ENCODE measurements at places on chromosomes 7 and 10. TPM values are rescaled to one million over a fixed set of nuclear protein-coding genes. Genes with fewer than 3 reads are reported as not detected.

GRCh38 chr10:89073719-89074118 lies 83.1 kb downstream of the FAS start:
- no peak for DNase-seq

- no peak for DNase-seq
Measured at GRCh38 chr7:2666588-2667250, 21.3 kb upstream of the AMZ1 start.

DNA sequence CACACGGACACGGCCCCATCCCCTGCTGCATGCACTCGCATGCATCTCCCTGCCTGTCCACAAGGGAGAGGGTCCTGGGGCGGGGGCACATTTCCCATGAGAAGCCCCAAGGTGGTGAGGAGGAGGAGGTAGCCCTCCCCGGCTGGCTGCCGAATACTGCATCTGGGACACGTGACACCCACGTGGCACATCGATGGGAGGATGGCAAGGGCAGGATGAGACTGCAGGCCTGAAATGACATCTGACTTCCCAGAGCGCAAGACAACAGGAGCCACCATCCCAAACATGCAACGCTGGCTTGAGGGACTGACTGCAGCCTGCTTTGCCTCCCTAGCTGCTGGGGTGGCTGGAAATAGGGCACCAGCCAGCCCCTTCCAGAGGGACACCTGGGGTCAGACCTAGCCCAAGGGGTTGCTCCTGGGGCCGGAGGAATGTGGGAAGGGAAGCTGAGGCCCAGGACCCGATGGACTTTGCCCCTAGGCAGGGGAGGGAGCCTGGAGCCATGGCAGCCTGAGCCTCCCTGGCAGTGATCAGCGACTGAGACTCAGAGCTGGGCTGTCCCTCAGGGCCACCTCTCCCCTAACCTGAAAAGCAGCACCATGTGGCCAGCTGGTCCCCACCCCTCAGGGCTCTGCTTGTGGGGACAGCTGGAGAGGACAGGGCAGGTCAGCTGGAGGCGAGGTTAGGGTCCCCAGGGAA lies 16.1 kb downstream of the BUD23 start:
- no peak for DNase-seq

FBXO24 gene
- polyA plus RNA-seq = 1.4 TPM

- DNase-seq = no peak
Measured at GRCh38 chr7:105689067-105689819, 108.0 kb upstream of the EFCAB10 start.

GRCh38 chr7:124328774-124329173 lies 295.9 kb upstream of the TMEM229A start:
- DNase-seq = no peak

DNA sequence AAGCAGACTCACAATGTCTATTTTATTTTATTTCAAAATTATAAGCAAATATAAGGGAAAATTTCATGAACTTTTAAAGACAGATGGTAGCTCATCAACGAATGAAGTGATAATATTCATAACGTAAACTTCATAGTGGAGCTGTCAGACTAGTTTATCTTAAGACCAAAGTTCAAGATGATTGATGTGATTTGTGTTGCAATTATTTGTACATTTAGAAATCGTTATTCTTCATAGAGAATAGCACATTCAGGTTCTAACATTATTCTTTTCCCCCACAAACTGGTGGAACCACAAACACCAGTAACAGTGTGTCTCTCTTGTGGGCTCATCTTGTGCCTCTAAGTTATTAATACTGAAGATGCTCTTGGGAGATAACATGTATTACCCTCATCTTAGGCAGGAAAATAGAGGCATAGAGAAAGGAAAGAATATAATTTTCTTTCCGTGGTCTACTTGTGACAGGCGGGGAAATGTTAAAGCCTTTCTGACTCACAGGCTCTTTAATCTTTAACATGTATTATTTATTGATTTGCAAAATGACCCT lies 37.0 kb downstream of the CCSER2 start:
- no peak for DNase-seq

GRCh38 chr10:125034675-125035074 lies 92.8 kb downstream of the ZRANB1 start:
- DNase-seq = no peak

DNA sequence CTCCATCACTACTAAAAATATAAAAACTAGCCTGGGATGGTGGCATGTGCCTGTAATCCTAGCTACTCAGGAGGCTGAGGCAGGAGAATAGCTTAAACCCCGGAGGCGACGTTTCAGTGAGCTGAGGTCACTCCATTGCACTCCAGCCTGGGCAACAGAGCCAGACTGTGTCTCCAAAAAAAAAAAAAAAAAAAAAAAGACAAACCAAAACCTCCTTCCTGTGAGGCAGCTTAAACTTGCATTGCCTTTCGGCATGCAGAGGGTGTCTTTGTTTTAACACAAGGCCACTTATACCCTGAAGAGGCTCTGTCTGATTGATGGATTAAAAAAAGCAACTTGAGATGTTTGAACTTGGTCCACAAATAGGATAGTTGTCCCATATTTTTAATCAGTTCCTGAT lies 128.4 kb upstream of the RSU1 start:
- DNase-seq = no peak

AGR3 gene
- 2.4 TPM for polyA plus RNA-seq

DNA sequence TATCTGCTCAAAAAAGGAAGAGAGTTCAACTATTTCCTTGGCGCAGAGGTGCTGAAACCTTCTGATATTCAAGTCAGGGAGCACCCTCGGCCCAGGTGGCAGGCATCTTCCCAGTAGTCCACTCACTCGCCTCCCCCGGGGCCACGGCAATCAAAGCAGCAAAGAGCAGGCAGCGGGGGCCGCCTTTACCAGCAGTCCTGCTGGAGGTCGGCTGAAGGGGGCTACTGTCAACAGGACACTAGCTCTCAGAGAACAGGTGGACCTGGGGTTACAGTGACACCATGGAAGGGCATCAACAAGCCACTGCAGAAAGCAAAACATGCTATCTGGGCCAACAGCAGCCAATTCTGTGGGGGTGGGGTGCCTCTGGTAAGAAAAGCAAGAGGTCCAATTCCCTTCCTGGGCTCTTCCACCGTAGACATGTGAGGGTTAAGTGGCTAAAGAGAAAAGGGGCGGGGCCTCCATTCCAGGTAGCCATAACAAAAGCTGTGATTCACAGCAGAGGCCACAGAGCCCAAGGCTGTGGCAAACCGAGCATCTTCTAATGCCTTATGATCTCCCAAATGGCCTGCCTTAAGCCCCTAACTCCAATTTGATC lies 9.4 kb downstream of the FZD9 start:
- no peak for DNase-seq

GRCh38 chr10:5550621-5551530 lies 26.1 kb downstream of the CALML3 start:
- no peak for DNase-seq

- no peak for DNase-seq
Measured at GRCh38 chr10:133122171-133122935, 34.6 kb downstream of the ADGRA1 start.

MYPN gene
- polyA plus RNA-seq = 0.04 TPM

DNA sequence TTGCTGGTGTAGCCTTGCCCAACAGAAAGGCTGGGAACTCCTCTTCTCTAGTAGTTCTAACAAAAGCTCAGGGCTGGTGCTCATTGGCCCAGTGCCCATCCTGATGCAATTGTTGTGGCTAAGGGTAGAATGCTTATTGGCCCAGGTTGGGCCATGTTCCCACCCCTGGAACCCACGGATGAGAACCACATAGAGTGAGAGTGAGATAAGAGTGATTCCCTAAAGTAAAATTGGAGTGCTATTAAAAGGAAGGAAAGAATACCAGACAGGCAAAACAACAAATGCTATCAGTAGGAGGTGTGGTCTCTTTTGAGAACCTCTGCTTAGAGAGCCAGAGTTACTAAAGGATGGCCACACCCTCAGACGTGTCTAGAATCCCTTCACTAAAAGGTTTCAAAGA lies 49.2 kb downstream of the LGI1 start:
- no peak for DNase-seq

ADIRF gene
- 18.4 TPM for polyA plus RNA-seq

- DNase-seq = no peak
Measured at GRCh38 chr7:44131173-44132029, 8.1 kb upstream of the POLD2 start.

- no peak for DNase-seq
Measured at GRCh38 chr10:63236113-63236935, 103.2 kb downstream of the NRBF2 start.

CASTOR2 gene
- 7.6 TPM for polyA plus RNA-seq

NUTM2D gene
- polyA plus RNA-seq = 8.2 TPM
